ENCODE measurements at places on chromosomes 3 and 15.

- DNase-seq: no peak
These were observed 116.8 kb downstream of the LMLN start for GRCh38 chr3:198076722-198077308.

DNA sequence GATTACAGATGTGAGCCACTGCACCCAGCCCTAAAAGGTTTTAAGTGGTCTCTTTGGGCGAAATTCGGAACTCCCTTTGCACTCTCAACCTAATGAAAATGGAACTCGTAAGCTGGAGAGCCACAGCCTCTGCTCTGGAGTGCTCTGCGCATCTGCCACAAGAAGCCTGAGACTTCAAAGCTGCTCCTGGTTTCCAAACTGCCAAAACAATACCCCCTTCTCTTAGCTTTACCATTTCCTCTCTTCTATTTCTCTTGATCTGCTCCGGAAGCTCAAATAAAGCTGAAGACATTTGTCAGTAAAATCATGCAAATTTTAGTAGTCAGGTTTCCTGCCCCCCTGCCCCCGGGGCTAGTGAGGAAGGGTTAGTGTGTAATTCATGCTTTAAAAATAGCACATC is 312.7 kb downstream of the MFSD1 start:
- DNase-seq: no peak

GRCh38 chr3:179454887-179455286 is 3.6 kb upstream of the GNB4 start:
- DNase-seq: no peak

DNA sequence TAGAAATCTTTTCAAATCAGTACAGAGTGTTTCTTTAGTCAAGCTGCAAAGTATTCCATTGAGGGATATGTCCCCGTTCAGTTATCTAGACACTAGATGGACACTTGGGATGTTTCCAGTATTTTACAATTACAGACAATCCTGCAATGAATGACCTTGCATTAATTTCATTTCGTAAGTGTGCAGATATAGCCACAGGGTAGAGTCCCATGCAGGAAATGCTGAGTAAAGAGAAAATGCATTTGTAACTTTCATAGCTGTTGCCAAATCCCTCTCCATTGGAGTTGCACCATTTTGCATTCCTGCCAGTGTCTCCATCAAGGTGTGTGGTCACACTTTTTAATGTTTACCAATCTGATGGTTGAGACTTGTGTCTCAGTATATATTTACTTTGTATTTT is 92.5 kb downstream of the LIPC start:
- DNase-seq: no peak

GRCh38 chr15:73781038-73781925 is 28.1 kb upstream of the INSYN1 start:
- no peak for DNase-seq

GRCh38 chr3:152314677-152315353 is 46.1 kb downstream of the MBNL1 start:
- DNase-seq: no peak

DNA sequence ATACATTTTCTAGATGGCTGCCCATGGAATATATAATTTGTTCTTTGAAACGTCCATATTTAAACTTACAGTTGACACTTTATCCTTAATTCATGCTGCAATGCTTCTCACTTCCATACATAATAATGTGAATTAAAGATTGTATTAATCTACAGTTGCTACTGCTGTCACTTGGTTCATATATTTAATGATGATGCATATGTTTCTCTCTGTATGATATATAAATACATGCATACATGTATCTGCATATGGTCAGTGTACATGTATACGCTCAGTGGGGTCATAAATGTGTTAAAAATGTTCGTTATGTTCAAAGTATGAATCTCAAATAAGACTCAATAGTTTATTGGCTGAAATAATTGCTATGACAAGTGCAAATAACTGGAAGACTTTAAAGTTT is 382.5 kb downstream of the NLGN1 start:
- DNase-seq: no peak

GRCh38 chr3:31067004-31067403 is 172.5 kb upstream of the GADL1 start:
- DNase-seq: peak; percentile 90

- DNase-seq: no peak
These were observed 5.1 kb upstream of the DNAJA4 start for GRCh38 chr15:78259232-78259631.

DNA sequence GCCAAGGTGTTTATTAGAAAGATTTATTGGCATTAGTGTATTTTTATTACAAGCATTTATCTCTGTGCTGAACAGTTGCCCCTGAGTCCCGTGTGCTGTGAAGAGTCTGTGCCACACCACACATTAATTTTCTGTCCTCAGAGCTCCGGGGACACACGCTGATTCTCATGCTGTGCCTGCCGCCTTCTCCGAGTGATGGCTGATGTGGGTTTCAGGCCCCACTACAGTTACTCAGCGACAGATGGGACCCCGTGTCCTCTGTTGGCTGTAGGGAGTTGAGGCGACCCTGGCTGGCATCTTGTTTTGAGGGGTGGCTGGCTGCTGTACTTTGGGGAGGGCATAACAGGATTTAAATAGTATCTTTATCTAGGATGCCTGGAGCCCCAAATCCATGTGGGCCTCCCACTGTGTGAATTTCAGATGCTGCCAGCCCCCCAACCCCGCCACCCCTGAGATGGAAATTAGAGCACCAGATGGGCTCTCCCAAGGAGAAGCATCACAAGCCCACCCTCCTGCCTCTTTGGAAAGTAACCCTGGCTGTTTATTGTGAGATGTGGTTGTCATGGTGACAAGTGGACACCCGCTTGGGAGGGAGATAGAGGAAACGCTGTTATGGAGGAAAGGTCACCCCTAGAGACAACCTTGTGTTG is 185.6 kb downstream of the APBA2 start:
- DNase-seq: no peak

DNA sequence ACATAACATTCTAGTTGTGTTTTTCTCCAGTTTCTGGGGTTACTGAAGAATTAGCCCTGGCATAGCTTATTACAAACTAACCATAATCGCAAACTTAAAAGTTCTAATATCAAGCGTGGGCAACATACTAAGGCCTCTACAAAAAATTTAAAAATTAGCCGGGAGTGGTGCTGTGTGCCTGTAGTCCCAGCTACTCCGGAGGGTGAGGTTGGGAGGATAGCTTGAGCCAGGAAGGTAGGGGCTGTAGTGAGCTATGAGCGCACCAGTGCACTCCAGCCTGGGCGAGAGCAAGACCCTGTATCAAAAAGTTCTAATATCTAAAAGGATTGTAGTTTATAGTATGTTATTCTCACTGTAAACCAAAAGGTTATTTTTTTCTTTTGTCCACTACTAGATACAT is 1.1 kb downstream of the OIP5 start:
- no peak for DNase-seq

DNA sequence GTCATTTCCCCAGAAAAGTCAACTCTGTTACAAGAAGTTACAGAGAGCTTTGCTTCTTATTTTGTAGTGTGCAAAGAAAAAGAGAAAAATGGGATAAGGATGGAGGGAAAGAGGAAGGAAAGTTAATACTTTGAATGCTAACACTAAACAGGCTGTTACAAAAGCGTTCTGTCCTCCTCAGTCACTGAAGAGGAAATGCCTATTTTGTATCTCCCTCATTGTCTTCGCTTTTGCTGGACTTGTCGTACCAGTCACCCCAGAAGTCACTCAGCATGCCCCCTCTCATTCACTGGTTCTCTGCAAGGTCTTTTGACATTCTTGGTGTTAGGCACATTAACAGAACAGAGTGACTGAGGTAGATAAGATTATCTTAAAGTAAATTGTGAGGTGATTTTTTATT is 129.6 kb downstream of the ALCAM start:
- no peak for DNase-seq

- DNase-seq: no peak
These were observed 218.1 kb downstream of the OSBPL10 start for GRCh38 chr3:31762888-31763351.

GRCh38 chr15:72824112-72824511 is 40.6 kb upstream of the ADPGK start:
- no peak for DNase-seq

DNA sequence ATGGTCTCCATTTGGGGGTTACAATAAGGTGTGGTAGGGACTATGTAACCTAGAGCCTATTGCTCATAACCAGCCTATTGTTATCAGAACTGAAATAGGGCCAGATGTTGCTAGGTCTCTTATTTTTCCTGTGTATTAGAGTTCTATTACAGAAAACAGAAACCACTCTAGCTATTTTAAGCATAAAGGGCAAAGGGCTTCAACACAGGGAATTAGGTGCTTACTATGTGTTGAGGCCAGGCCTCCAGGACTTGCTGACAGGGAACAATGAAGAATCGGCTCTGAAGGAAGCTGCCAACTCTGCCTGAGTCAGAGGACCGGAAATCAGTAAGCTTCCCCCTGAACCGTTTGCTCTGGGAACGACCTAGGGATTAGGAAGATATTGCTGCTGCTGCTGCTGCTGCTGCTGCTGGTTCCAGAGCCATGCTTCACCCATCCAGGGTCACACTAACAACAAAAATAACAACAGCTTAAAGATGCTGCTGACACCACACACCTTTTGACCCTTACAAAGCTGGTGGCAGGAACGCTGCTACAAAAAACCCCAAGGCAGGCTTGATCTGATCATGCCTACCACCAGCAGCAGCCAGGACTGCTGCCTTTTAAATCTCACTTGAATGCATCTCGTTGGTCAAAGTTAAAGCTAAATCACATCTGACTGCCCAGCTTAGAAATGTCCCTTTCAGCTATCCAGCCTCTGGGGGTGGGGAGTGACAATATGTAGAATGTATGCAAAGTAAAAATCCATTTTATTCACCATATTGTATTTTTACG is 276.9 kb upstream of the IL12A start:
- DNase-seq: peak; percentile 44

GRCh38 chr3:188194332-188194731 is 40.4 kb downstream of the LPP start:
- no peak for DNase-seq

DNA sequence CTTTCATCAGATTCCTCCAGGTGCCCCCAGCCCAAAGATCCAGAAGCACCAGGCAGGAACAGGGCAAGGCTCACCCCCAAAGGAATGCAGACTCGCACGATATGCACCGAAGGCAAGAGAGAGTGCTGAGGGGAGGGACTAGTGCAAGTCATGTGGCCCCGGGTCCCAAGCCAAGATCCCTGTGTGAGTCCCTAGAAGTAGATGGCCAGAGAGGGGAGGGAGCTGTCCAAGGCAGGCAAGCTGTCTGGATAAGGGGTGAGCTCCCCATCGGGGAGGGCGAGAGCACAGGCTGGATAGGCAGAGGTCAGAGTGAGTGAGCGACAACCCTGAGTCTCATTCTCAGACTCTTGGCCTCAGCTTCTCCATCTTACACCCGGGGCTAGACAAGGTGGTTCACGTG is 171.5 kb upstream of the LINGO1 start:
- no peak for DNase-seq

DNA sequence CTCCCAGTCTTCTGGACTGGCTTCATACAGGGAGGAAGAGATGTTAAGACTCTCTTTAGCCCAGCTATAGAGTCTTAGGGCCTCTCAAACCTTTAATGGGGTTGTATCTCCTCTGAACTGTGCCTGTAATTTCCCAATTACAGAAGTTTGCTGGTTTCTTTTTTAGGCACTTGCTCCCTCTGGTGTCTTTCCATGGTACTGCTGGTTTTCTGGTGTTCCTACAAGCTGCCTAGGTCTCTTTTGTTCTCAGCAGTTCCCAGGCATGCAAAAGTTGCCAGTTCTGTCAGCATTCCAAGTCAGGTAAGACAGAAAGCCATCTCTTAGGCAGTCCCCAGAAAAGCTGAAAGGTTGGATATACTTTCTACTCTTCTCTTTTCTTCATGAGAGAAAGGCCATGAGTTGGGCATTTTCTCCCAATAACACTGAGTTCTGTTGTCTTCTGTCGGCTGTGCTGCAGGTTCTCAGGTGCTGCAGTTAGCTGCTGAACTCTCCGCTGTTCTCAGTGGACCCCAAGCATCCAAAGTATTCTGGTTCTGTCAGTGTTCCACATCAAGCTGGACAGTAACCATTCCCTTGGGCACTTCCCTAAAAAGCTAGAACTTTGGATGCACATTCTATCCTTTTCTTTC is 54.4 kb upstream of the EHHADH start:
- peak; percentile 12 for DNase-seq

GRCh38 chr3:125552401-125552800 is 32.4 kb upstream of the SNX4 start:
- no peak for DNase-seq

- DNase-seq: peak; percentile 49
These were observed 30.1 kb downstream of the SUCNR1 start for GRCh38 chr3:151903501-151903991.

DNA sequence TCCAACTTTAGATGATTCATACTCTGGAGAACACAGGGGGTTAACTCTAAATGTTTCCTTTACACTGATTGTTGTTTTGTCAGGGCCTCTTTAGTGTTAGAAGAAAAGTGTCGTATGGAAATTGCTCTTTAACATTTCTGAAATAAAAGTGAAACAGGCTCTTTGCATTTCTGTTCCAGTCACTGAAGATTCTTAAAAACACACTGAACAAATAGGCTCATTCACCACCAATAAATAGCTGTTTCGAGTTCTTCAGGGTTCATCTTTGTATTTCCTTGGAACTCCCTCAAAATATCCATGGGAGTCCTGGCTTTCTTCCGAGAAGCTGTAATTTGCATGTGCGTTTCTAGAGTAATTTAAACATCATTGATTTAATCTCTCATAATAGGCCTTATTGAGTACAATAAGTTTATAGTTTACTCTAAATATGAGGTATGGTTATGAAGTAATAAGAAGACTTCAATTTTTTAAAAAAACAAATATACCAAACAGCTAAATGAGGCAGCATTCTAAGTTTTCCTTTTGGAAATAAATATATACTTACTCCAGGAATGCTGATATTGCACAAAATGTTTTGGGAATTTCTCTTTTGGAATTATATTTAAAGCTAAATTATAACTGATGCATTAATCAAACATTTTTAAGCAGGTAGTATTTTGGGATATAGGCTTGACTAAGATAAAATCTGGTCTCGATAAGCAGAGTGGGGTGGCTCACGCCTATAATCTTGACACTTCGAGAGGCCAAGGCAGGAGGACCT is 327.4 kb downstream of the EPHA3 start:
- DNase-seq: no peak

DNA sequence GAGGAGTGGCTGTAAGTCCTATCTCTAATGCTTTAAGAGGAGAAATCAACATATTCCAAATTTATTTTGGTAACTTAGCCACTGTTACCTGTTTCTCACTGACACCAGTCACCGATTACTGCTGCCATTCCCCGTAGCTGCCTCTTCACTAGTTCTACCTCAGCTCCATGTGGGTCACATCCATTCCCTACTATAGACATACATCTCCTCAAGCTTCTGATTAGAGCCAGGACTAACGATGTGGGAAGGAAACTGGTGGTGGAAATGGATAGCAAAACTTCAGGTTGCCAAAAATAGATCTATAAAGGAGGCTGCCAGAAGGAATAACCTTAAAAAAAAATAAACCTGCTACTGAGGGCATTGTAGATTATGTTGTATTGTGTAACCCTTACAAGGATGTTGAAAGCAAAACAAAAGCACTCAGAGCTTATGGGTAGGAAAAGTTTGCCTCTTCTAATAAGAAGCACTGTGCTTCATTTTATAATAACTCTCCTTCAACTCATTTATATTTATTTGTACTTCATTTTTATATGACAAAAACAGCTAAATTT is 56.0 kb downstream of the KAT2B start:
- no peak for DNase-seq

- no peak for DNase-seq
These were observed 29.2 kb upstream of the MUC13 start for GRCh38 chr3:124963755-124964154.
